ENCODE measurements at places on chromosomes 7 and 10. TPM values are rescaled to one million over a fixed set of nuclear protein-coding genes. Genes with fewer than 3 reads are reported as not detected.

DNA sequence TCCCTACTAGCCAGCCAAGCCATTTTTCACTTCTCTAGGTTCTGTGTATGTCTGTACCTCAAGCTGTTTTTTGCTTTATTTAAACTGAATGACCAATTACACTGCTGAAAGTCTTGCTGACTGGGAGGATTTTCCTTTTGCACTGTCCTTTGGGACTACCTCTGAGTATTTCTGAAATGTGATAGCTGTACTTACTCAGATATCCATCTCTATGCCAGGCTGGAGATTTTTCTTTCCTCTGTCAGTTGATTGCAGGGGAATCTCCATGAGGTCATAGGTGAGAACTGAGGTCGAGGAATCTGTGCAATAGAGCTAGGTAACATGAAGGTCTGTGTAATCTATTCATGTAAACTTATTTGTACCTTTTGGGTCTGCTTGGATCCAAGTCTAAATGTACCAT is 38.9 kb upstream of the ANKRD1 start:
- DNase-seq = no peak

The ERVW-1 gene
- polyA plus RNA-seq = not detected

- no peak for DNase-seq
These were observed 4.0 kb downstream of the GFRA1 start for GRCh38 chr10:116268976-116269375.

DNA sequence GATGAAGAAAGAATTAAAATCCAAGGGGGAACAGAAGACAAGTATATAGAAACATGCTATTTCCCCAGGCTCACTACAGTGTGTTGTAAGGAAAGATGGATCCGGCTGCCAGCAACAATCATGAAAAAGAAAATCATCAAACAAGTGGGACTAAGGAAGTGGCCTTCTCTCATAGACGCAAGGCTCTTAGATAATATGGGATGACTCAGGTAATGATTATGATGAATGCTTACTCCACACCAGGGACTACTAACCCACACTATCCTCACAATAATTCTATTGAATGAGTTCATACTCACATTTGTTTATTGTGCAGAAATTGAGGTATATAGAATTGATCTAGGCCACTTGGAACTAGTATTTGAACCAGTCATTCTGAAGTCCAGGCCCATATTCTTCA is 111.2 kb upstream of the BET1 start:
- DNase-seq = no peak

GRCh38 chr10:96880575-96880974 is 48.5 kb downstream of the LCOR start:
- DNase-seq = no peak

- DNase-seq = no peak
These were observed 266.4 kb downstream of the SORCS3 start for GRCh38 chr10:104907521-104907920.
